Spinal cord (tissue), 10 donors: ENCODE measurements at places on chromosomes 13 and 19. TPM values are rescaled to one million over a fixed set of nuclear protein-coding genes. Genes with fewer than 3 reads are reported as not detected.

- DNase-seq = no peak
Observed at GRCh38 chr13:101406791-101407190, 9.5 kb downstream of the NALCN start.

ACP4 gene
- total RNA-seq = not detected

DNA sequence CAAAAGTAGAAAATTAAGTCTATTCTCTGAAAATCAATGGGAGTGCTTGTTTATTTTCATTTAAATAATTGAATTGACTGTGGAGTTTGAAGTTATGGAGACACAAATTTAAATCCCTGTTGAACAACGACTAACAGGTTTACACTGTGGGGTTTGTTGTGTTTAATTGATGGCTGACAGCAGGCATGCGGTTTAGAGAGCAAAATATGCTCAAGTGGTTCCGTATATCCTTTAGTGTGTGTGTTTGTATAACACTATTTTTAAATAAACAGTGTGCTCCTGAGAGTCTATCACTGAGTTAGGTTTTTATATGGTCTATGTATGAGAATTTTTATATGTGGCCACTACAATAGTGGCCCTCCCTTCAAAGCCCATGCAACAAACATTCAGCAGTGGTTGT, 332.0 kb downstream of the GPC6 start:
- DNase-seq = no peak

DNA sequence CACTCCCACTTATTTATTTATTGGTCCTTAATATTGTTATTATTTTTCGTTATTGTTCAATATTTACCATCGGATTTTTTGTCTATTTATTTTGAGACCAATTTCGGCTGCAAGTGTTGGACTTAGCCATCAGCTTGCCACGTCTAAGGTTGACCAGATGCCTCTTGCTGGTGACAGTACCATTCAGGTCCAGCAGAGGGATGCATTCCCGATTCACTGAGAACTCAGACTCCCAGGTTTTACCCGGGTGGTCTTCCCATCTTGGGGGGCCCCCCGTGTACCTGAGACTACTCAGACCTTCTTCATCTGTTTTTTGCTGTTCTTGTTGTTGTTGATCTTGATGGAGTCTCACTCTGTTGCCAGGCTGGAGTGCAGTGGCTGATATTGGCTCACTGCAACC, 1435.2 kb downstream of the UQCRFS1 start:
- DNase-seq = no peak

ANKRD24 gene
- 3.1 TPM for total RNA-seq

- no peak for DNase-seq
Observed at GRCh38 chr19:18596752-18597157, 8.2 kb downstream of the REX1BD start.

GRCh38 chr19:17754634-17755442, 3.6 kb downstream of the FCHO1 start:
- DNase-seq = no peak

- DNase-seq = no peak
Observed at GRCh38 chr13:54347531-54347930, 1318.9 kb downstream of the OLFM4 start.
